ENCODE measurements at places on chromosomes 5 and 9. TPM values are rescaled to one million over a fixed set of nuclear protein-coding genes. Genes with fewer than 3 reads are reported as not detected.

Gene THOC3
- 63.3 TPM for total RNA-seq

Gene PCDHA4
- 2.4 TPM for total RNA-seq

Gene ADAMTS12
- 0.09 TPM for total RNA-seq

Gene GTF3C5
- 63.1 TPM for total RNA-seq

Gene DNM1
- 2.0 TPM for total RNA-seq

Gene GFPT2
- 14.0 TPM for total RNA-seq

DNA sequence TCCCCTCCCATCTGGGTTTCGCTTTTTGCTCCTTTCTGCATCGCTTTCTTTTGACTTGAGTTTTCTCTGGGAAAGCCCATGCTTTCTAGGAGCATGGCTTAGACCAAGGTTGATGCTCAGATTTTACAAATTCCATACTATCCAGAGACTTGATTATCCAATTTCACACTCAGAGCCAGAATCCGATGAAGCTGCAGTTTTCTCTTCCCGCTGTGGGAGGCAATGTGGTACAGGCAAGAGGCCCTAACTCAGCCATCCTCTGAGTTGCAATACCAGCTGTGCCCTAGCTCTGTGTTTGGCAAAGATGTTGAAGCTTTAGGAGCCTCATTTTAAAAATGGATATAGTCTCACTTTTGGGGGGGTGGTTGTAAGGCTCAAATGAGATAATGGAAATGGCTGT is 85.1 kb downstream of the BRINP1 start:
- DNase-seq, result no peak

GRCh38 chr5:123264394-123264793 is 158.8 kb downstream of the CEP120 start:
- no peak for DNase-seq

- DNase-seq, result no peak
These were observed 261.7 kb downstream of the CDH12 start for GRCh38 chr5:22591461-22591860.

DNA sequence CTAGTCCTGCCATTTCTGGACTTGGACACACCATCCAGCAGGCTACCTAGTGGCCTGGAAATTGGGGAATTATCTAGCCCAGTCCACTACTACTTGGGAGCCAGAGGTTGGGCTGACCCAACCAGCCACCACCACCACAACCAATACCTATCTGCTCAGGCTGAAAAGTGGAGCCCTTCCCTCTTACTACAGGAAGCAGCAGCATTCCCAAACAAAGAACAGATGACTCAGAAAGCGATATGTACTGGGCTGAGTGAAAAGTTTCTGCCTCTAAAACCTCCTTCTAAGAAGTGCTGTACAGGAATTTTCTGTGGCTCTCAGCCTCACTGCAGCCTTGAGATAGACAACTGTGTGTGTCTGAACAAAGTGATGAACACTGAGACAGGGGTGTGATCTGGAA is 279.4 kb downstream of the CDH10 start:
- no peak for DNase-seq

DNA sequence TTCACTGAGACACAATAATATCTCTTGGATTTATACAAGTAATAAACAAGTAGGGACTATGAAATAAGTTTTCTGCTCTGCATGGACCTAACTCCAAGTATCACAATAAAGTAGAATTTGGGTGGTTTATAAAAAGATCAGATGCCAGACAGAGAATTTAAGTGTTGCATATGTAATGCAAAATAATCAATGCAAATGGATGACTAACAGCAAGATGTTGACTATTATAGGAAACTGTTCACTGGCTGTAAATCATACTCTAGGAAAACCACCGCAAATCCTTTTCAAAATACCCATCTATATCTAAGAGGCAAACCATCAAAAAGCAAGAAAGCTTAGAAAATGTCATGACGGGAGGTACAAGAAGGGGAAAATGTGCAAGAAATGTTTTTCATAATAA is 539.8 kb upstream of the FAM174A start:
- DNase-seq, result no peak

GRCh38 chr5:173972925-173973615 is 15.9 kb upstream of the C5orf47 start:
- peak; percentile 85 for DNase-seq

DNA sequence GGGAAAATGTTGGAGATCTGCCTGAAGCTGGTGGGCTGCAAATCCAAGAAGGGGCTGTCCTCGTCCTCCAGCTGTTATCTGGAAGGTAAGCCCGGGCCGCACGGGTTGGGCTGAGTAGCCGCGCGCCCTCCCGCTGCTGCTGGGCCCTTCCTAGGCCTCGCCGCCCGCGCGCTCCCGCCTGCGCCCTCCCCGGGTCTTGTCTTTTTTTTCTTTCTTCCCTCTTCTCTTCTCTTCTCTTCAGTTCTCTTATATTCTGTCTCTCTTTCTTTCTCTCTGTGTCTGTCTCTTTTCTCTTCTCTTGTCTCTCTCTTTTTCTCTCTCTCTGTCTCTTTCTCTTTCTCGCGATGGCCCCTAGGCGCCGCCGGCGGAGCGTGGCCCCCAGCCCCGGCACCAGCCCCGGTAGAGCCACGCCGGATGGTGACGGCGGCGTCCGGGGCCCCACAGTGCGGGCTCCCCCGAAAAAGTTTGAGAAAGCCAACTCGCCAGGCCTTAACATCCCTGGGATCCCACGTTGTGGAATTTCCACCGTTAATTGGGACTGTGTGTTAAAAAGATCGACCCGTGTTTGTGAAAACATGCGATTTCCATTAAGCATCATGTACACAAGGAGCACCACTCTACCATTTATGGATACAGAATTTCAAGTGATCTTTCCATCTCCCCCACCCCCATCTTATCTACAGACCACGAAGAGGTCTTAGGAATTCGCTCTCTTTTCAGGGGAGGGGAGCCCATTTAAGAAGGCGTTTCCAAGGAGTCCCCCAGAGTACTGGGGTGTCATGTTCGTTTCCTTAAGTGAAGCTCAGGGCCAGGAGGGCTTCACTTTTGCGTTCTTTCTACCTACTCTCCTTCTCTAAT is 616 bp downstream of the ABL1 start:
- no peak for DNase-seq

DNA sequence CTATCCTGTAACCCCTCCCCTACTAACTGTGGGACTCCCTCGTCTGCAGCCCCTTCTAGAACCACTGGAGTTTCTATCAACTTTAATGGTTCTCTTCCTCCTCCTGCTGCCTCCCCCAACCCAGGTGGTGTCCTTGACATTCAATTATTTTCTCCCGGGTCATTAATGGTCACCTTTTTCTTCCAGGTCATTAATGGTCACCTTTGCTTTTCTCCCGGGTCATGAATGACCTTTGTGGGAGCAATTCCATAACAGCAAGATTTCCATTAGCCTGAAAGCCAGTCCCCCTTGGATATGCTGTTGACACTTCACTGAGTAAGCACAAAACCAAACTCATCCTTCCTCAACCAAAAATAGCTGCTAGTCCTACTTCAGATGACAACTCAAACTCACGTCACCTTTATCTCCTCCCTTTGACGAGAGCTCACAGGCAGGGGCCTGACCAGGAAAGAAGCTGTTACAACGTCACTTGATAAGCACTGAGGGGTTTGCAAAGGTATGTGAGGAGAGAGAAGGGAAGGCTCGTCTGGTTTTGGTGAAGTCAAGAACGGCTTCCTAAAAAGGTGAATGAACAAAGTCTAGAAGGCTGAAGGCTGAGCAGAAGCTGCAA is 10.9 kb downstream of the CCDC127 start:
- DNase-seq, result no peak

- no peak for DNase-seq
These were observed 65.5 kb downstream of the NR3C1 start for GRCh38 chr5:143337946-143338345.

DNA sequence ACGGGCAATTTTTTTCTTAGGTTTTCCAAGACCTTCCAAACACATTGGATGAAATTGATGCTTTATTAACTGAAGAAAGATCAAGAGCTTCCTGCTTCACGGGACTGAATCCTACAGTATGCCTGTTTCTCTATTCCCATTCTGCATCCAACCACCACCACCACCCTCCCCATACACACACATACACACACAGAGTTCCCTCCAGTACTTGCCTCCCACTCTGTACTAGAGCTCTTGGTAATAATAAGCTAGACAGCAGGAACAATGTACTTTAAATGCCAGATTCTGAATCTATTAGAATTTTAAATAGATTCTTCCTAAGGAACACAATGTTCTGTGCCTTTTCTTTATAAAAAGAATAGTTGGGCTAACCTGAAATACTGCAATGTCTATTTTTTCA is 67.4 kb downstream of the KLF9 start:
- no peak for DNase-seq

DNA sequence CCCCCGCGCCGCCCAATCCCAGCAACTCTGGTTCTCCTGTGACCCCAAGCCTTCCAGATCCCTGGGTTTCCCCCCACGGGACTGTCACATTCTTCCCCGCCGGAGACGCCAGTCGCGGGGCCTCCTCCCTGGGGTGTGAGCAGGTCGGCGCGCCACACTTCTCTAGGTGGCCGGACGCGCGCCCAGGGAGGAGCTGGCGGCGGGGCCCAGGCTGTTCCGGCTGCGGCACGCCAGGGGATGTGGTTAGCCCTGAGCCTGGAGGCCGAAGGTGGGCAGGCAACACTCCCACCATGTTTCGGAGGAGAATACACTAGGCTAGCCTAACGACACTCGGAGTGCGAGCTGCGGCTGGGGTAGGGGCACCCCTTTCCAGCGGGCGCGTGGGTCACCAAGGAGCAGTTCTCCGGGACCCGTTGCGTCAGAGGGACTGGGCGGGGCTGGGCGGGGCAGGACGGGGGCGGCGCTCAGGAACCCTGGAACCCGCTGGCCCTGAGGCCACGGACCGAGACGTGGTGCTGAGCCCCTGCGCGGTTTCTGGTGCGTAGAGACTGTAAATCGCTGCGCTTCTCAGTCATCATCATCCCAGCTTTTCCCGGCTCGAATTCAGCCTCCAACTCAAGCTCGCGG is at the start of gene SLC27A6:
Gene SLC27A6, plus strand, starts transcription at position 478 of the 627 bp plus-strand sequence. CDS start 650 bp downstream, outside the sequence.
- no peak for DNase-seq

DNA sequence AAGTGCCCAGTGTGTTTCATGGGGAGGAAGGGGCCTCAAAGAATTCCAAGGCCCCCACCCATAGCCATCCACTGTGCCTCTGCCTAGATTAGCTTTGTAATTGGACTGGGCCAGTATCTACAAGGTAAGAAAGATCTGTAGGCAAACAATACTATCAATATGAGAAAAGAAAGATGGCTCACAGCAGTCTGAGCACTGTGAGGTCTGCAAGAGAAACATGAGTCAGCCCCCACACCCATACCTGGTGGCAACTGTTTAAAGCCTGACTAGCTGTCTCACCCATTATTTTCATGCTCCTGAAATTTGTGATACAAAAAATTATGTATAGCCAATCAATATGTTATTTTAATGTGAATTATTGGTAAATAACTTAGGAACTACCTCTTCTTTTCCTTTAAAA is 10.0 kb upstream of the ZNF483 start:
- DNase-seq, result no peak

DNA sequence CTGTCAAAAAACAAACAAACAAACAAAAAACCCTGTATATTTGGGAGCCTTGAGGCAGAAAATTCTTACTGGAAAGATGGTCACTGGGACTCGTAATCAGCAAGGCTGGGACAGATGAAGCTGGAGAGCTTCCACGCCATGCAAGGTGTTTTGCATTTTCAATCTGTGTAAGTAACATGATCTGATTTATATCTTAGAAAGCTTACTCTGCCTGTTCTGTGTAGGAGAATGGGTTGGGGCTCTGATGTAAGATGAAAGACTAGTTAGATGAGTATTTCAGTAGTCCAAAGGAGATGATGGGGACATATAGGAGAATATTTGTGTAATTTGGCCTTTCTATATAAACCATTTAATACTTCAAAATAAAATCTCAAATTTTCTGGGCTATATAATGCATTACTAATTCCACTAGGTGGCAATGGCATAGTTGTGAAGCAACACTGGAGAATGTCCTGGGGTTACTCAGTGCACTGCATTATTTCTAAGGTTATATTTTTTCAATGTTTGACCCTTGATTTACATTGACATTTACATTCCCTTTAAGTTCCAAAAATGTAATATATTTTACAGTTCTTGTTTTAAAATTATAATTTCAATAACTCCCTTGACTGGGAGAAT is 21.9 kb upstream of the FSD1L start:
- no peak for DNase-seq

DNA sequence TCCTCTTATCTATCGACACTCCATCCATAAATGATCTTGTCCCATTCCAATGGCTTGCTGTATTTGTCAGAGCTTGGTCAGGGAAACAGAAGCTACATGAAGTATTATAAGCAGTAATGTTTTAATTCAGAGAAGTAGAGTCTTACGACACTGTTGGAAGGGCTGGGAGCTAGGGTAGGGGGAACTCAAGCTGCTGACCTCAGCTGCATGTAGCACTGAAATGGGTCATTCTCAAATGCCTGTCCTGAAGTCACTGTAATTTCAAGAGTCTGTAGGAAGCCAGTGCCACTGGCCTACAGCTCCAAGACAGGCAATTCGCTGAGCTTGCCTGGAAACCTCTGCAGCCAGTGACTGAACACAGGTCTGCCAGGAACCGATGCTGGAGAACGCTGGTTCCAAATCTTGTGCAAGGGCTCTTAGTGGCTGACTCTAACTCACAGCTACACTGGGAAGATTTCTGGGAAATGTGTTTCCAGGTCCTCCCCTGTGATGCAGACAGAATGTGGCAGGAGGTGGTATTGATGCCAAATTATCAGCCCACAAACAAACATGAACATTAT is 532.4 kb downstream of the CCDC171 start:
- no peak for DNase-seq

DNA sequence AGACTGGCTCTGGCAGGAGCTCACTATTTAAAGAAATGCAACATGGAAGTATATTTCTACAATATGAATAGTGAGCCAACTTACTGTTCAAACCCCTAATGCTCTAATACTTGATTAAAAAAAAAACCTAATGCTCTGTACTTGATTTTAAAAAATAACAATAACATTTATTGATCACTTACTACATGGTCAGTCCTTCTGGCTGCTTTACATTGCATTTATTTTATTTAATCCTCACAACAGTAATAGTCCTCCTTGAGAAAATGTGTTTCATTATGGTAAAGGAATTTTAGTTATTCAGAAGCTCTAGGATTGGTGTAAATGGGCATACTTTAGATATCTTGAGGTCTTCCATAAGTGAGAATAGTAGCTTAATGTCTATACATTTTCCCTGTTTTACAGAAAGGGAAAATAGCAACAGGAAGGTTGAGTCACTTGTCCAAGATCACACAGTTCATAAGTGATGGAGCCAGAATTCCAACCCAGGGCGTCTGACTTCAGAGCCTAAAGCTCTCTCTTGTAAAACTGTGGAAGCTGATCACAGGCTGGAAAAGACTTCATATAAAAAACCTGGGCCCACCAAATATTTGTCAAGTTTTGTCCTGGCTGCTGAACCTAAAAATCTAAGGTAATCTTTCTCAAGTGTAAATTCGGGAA is 1.0 kb downstream of the STARD4 start:
- DNase-seq, result no peak

GRCh38 chr9:114521846-114522245 is 16.6 kb upstream of the WHRN start:
- no peak for DNase-seq
